Renal cortex interstitium (tissue), 15 donors: ENCODE measurements at places on chromosomes 11 and 22.

DNA sequence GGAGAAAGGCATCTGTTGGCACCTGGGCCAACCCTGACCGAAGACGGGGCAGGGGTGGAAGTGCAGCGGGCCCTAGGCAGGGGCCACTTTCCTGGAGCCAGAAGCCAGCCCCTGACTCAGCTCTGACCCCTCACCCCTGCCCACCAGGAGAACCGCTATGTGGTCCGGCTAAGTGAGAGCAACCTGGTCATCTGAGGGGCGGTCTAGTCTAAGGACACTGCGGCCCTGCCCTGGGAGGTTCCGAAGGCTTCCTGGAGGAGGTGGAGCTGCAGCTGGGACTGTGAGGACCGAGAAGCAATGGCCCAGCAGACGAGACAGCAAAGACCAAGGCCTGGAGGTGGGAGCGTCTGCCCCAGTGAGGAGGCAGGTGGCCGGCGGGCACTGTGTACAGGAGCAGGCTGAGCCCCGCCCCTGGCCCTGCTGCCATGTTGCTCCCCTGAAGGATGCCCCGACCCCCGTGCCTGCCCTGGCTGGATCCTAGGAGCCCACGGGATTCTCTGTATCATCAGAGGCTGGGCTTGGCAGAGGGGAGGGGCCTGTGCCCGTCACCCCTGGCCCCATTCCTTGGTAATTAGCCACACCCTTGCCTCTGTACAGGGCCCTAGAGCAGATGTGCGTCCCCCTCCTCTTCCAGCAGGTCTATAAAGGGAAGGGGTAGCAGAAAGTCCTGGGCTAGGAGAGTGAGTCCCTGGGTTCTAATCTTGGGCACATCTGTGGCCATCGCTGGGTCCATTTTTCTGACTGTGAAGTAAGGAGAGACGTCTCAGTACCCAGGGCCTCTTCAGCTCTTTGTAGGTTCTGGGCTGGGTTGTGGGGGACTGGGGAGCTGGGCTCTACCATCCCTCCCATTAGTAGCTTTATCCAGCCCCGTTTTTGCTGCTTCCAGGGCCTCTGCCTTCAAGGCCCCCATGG, 19.4 kb downstream of the RELT start:
- DNase-seq, result no peak

GRCh38 chr11:117835576-117835975, 11.0 kb upstream of the FXYD2 start:
- no peak for DNase-seq

DNA sequence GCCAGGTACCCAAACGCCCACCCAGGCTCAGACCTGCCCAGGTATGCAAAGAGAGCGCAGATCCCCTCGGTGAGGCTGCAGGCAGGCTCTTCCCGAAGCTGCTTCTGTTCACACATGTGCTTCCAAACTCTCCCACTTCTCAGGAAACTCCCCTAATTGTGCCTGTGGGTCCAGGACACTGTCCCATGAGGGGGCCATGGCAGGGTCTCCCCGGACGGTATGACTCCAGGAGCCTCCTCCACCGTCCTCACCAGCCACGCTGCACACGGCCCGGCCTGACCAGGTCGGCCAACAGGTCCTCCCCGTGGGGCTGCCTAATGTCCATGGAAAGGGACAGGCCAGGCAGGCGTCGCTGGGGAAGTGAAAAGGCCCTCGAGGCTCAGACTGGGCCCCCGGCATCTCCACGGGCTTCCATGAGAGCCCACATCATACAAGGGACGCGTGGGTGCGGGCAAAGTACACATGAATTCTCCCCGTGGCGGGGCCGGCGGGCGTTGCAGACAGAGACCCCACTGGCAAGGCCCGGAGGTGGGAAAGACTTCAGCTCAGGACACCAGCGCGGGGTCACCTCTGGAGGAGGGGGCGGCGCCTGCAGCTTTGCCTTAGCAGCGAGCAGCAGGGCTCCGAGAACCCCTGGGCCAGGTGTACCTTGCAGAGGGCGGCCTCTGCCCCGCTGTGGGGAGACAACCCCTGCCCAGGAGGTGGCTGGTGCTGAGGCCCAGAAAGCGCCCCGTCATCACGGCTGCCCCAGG, 526.1 kb downstream of the BRD1 start:
- no peak for DNase-seq

DNA sequence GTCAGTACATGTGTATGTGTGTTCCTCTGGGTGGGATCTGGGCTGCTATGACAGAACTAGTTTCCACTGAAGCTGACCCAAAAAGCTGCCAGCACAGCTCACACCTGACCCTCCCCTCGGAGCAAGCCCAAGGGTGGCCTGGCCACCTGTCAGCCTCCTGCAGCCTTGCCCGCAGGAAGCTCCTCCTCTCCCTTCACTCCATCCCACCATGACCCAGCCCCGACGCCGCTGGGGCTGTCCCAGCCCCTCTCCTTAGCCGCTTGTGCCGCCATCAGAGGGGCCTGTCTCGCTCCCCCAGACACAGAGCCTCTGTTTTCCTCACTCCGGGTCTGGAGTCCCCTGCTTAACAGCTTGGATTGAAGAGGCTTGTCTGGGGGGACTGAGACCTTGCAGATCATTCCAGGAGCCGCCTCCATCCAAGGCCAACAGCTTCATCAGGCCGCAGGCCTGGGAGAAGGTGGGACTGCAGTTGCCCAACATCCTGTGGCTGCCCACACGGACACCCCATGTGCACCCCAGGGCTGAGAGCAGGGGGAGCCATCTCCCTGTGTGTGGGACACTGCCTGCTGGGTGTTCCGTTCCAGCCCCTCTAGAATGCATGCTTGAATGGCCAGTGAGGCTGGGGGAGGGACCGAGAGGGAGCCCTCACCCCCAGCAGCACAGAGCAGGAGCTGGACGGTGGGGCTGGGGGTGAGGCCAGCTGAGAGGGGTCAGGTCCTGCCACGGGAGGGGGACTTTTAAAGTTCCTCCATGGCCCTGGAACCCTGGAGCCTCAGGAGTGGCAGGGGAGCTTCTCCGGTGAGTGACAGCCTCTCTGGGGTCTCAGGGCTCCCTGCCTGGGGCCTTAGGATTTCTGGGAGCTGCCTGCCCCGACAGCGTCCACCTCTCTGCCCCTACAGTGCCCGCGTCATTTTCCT, 696 bp downstream of the MRGPRF start:
- no peak for DNase-seq

- no peak for DNase-seq
These were observed 6.8 kb upstream of the PIM3 start for GRCh38 chr22:49953680-49954344.
